Activated CD4-positive, alpha-beta T cell treated with anti-CD3 and anti-CD28 coated beads, Interleukin-10, Interleukin-2, amounts not matched to agents 100 ng/mL and 50 ng/mL, durations not matched to agents 16 hours and 8 hours (primary cell): ENCODE measurements at places on chromosomes 4 and X.

DNA sequence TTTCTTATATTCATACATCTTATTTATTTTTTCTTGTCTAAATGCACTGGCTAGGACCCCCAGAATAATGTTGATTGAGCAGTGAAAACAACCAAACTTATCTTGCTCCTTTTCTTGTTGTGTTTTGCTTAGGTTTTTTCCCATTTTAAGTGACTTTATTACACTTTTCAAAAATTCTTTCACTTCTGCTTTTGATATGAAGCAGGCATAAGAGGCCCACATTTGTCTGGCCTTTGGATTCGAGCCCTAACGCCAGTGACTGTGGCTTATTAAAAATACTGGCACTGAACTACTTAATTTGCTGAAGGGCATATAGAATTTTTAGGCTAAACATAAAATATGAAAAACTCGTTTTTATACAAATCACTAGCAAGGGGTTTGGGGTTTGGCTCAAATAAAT, 197.0 kb downstream of the ASB9 start:
- DNase-seq, result no peak

DNA sequence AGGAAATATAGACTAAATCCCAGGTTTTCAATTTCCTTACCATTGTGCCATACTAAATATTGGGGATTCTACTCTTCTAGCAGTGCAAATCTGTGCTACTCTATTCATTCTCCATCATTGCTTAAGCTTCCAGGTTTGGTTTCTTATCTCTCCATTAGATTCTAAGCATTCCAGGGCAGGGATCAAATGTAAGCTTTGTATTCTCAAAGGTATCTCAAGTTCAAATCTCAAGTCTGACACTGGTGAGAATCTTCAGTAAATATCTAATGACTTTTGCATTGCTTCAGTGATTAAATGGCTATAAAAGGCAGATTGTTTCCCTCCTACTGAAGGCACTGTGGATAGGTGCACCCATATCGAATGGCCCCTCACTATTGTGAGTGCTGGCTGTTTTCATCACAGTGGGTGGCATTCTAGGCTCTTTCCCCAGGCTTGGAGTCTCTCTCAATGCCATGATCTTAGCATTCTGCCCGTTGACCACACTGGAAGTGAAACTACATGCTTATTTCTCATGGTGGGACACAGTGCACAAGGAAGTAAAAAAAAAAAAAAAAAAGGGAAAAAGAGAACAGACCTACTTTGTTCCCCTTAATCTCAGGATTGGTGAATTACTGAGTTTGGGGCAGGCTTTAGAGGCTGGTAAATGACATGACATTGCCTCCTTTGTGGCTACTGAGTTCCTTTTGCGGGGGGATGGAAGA, 28.7 kb downstream of the FAM9C start:
- no peak for DNase-seq

- DNase-seq, result no peak
Observed at GRCh38 chrX:51893931-51894696, 691 bp downstream of the MAGED1 start.

DNA sequence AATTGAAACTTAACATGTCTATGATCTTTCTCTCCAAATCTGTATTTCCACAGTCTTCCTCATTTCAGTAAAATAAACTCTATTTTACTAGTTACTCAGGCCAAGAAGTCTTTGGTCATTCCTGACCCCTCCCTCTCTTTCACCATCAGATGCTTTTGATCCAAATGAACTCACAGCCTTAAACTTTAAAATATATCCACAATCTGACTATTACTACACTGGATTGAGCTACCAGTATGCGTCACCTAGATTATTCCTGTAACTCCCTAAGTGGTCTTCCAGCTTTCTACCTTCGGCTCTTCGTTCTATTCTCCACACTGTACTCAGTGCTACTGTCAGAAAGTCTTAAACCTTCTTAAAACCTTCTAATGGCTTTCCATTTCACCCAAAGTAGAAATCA, 195.1 kb downstream of the FBXW7 start:
- no peak for DNase-seq

GRCh38 chrX:39425124-39425806, 624.0 kb downstream of the MID1IP1 start:
- DNase-seq, result no peak

- DNase-seq, result no peak
Observed at GRCh38 chrX:2788980-2789379, 37.1 kb downstream of the XG start.

GRCh38 chr4:29295280-29295679, 1424.9 kb upstream of the PCDH7 start:
- no peak for DNase-seq

- DNase-seq, result no peak
Observed at GRCh38 chr4:148812101-148812500, 369.9 kb upstream of the NR3C2 start.

DNA sequence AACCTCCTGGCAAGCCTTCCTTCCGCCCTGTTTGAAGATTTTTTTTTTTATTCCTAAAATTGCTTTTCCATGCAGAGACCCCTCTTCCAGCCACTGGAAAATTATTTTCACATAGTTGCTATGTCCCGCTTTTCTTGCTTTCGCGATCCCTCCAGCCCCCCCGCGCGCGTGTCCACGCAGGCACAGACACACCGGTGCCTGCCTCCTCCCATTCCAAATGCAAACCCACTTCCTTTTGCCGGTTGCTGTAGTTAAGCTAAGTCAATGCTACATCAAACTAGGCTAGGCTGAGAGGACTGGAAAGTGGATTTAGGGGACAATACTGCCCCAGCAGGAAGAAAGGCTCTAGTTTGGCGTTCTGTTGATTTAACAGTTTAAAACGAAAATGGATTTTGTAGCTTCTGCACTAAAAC, 111.0 kb downstream of the DHX15 start:
- DNase-seq, result peak; percentile 8

DNA sequence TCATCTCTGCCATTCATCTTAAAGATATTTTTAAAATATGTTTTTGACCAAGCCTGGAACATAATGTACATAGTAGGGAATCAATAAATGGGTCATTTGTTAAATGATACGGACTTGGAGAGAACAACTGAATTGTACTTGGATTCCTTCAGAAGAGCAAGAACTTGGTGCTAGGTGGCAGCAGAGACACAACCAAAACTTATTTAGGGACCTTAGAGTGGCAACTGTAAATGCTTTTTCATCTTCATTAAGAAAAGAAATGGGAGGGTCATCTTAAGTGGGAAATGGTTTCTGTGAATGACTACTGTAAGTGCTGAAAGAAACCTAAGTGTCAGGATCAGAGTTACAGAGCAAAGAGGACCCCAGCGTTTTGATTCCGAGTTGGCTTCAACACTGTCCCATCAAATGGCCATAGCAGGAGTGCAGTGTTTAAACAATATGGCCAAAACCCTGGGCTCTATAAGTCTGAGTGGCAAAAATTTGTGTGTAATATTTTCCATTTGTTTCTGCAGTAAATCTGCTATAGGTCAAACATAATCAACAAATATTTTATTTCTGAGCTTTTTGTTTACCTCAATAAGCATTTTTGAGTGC, 213.6 kb downstream of the PALLD start:
- no peak for DNase-seq

DNA sequence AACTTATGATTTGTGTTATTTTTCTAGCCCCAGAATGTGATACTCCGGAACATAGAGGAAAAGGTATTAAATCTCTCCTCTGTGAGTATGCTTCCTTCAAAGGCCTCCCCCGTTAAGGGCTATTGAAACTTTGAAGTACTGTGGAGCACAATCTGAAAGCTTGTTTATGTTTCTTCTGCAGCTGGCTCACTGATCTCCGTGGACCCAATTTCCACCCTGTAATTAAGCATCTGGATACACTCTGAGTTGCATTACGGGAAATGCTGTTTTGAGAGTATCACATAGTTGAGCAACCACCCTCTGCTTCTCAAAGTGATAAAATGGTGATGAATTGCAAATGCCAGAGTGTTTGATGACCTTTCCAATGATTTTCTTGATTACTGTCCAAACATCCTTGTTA, 296.8 kb upstream of the PABPC5 start:
- no peak for DNase-seq

- DNase-seq, result no peak
Observed at GRCh38 chr4:78477276-78477675, 74.3 kb upstream of the ANXA3 start.

DNA sequence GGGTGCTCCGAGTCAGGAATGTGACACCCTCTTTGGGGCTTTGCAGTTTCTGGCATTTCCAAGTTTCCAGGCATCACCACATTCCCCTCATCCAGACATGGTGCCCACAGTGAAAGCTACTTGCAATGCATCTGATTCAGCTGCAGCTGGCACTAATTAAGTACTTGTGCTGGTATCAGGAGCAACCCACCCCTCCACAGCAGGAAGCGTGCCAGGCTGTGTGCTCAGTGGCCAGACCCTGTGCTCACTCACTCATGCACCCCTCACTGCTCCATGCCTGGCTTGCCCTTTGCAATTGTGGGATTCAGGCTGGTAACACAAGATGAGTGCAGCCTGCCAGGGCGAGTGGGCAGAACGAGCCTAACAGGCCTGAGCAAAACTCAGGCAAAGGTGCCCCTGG, 271.2 kb downstream of the EPHA5 start:
- DNase-seq, result no peak

DNA sequence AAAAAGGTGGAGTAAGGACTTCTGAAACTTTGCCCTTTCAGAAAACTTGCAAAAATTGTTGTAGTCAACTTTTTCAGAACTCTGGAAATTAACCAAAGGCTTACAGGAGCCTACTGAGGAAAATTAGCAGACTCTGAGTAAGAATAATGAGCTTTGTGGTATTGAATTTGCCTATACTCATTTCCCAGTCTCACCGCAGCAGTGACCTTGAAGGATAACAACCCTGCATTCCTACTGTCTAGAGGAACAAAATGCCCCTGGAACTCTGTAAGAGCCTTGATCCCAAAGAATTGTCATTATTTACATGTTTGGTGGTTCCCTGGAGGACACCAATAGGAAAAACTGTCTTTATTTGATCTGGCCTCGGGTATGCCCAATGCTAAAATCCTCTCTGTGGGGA, 57.9 kb downstream of the MND1 start:
- no peak for DNase-seq

- DNase-seq, result no peak
Observed at GRCh38 chr4:88333741-88334405, 44.8 kb upstream of the HERC6 start.

- no peak for DNase-seq
Observed at GRCh38 chr4:159151689-159152088, 48.8 kb downstream of the RAPGEF2 start.

GRCh38 chr4:150694438-150694837, 112.5 kb downstream of the MAB21L2 start:
- DNase-seq, result peak; percentile 49

GRCh38 chr4:186297013-186297645, 31.1 kb downstream of the F11 start:
- peak; percentile 32 for DNase-seq

DNA sequence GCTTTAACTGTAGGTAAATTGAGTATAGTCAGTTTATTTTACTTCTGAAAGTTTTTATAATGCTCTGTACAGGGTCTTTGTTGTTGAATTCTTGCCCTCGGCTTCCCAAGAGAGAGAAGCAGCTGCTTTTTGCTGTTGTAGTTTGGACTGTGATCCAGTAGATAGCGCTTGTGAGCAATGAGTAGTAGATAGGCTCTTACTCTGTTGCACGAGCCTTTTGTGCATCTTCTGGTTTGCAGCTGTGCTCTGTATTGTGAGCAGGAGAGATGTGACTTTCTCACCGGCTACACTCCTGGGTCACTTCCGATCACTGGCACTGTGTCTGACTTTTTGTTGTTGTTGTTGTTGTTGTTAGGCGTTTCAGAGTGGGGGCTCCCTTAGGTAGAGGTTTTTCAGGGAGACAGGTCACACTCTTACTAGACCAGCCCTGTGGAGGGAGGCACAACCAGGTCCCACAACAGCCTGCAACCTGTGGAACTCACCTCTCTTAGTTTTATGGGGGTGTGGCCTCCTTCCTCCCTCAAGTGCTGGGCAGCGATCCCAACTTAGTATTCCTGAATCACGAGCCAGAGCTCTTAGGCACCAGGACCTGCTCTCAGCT, 822.1 kb upstream of the GALNTL6 start:
- DNase-seq, result peak; percentile 4

DNA sequence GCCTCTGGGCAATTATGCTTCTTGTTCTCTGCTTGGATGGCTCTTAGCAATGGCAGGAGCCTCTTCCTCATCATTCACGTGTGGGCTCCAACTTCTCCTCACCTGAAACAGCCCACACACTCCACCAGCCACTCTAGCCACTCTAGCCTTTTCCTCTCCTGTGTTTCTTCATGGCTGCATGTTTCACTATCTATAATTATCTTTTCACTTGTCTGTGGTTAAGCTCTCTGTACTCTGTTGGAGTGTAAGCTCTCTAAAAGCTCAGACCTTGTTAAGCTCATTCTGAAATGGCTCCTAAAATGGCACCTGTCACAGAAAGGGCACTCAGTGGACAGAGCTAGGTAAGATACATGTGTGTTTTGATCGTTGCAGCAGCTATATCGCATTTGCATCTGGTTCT, 80.0 kb downstream of the SH3KBP1 start:
- no peak for DNase-seq

GRCh38 chr4:62394766-62395165, 1194.6 kb downstream of the ADGRL3 start:
- no peak for DNase-seq

- DNase-seq, result no peak
Observed at GRCh38 chrX:53080628-53081580, 1.3 kb upstream of the TSPYL2 start.

DNA sequence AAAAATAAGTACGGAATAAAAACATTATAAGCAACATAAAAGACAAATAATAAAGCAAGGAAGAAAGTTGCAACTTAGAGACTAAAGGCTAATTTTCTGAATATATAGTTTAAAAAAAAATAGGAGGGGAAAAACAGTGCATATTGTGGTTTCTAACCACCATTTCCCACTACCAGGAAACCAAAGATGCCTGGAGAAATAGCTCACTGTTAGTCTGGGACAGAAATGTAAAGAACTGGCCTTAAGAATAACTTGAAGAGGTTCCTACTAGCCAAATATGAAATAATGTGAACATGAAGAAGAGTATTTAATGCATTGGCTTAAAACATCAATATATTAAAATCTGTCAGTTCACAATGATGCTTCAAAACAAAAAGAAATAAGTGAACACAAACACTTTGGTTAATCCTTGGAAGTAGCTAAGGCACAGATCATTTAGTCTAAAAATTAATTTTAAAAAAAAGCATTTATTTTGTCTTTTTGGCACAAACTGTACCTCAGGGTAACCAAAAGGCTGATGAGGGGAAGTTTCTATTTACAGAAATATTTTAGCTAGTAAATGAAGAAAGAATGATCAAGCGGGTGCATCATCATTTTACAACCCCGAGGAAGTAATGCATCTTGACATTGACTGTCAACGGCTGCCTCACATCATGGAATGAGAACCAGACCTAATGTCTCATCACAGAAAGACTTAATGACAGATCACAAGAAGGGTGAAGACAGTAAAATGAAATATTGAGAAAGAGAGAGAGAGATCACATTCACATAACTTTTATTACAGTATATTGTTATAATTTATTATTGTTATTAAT, 297.2 kb upstream of the LDB2 start:
- no peak for DNase-seq

GRCh38 chr4:65023883-65024670, 614.8 kb upstream of the TECRL start:
- no peak for DNase-seq

GRCh38 chr4:174669270-174669669, 147.0 kb upstream of the HPGD start:
- no peak for DNase-seq

- no peak for DNase-seq
Observed at GRCh38 chr4:102807345-102807744, 20.0 kb downstream of the UBE2D3 start.

GRCh38 chrX:49139713-49140112, 16.2 kb upstream of the GPKOW start:
- DNase-seq, result no peak
